ENCODE measurements at places on chromosomes 5 and 9.

GRCh38 chr9:85359161-85359560, 382.6 kb downstream of the AGTPBP1 start:
- DNase-seq, result no peak

- DNase-seq, result peak; percentile 94
These were observed 273.4 kb downstream of the KCNN2 start for GRCh38 chr5:114634967-114635901.

DNA sequence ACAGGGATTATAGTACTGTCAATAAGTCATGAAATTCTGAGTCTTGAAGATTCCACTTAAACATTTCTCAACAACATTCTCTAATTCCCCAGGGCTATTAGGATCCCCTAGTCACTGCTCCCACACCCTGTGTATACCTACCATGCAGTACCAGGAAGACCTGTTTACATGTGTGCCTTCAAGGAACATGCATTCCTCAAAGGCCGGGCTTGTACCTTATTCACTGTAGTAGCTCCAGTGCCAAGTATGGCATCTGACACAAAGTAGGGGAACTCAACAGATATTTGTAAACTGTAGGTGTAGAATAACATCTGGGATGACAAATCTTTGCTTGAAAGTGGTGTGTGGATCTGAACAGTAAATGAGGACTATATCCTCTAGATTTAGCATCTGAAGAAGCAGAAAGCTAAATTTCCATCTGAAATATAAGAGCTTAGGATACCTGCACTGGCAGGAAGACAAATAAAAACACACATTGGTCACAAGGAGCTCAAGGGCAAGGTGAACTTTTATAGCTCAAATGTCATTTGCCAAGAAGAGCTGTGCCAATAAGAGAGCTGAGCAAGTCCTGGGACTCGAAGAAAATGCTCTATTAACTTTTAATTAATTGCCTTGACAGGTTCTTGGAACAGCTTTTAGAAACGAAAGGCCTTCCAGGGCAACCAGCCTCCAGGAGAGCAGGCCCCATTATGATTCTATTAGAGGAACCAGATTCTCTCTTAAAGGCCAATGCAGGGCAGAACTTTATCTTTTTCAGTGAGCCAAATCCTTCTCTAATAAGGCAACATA, 52.3 kb upstream of the MYOT start:
- DNase-seq, result no peak

- DNase-seq, result no peak
These were observed 97.1 kb upstream of the IFNE start for GRCh38 chr9:21579247-21579671.

DNA sequence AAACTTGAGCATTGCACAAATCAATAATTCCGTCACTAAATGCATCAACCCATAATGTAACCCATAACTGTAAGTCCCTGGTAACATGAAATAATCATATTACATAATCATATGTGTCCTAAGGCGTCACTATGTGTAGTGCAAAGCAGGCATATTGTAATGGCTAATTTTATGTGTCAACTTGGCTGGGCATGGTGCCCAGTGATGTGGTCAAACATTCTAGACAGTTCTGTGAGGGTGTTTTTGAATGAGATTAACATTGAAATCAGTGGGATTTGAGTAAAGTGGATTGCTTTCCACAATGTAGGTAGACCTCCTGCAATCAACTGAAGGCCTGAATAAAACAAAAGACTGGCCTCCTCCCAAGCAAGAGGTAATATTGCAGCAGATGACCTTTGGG, 794.4 kb upstream of the ACO1 start:
- DNase-seq, result peak; percentile 48

- peak; percentile 98 for DNase-seq
These were observed 38.9 kb downstream of the PRRC2B start for GRCh38 chr9:131432597-131433301.
